ENCODE measurements at places on chromosomes 16 and 17.

GRCh38 chr17:34826332-34826731 is 134.9 kb downstream of the CCT6B start:
- no peak for DNase-seq

GRCh38 chr17:27354491-27355081 is 60.7 kb downstream of the WSB1 start:
- no peak for DNase-seq

GRCh38 chr16:74275711-74276110 is 20.9 kb upstream of the PSMD7 start:
- DNase-seq: no peak

DNA sequence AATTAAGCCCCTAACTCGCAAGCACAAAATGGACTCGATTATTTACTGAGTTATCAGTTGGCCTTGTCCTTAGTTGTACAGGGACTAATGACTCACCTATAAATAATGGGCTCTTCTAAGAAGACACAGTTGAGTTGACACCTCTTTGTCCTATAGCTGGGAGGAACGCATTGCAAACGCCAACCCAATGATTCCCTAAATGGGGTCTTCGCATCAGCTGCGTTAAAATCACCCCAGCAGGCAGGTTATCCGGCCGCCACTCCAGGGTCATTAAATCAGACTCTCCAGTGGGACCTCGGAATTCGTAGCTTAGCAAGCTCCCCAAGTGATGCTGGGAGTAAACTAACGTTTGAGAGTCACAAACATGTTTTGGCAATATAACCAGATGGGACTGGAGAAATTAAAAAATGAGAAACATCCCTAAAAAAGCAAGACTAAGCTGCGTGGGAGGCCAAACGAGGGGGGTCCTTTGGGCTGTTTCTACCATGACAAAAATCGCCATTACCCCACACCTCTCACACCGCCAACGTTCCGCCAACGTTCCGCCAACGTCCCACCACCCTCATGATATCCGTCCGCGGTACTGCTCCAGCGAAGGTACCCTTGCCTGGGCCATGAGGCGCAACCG is 932 bp upstream of the NFE2L1 start:
- no peak for DNase-seq

DNA sequence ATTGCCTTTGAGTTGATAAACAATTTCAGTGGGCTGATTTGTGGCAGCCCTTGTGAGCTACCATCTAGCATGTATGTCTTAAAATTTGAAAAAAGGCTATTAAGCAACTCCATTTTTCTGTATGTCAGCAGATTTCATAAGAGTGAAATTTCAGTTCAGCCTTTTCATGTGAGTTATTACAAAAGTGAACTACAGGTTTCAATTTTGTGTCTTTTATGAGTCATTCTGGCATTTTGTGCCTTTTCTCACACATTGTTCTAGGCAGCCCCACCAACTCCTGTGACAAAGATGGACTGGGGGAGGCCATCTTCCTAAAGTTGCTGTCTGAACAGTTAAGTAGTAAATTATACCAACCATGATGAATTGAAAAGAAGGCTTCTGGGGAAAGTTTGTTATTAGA is 52.1 kb downstream of the USP10 start:
- no peak for DNase-seq

- no peak for DNase-seq
Measured at GRCh38 chr17:12566291-12566690, 99.4 kb upstream of the MYOCD start.

Data from HS-5 (cell line).